HT-29 (cell line): ENCODE measurements at places on chromosomes 6 and 20. TPM values are rescaled to one million over a fixed set of nuclear protein-coding genes. Genes with fewer than 3 reads are reported as not detected.

GRCh38 chr6:48713612-48714011, 602.6 kb upstream of the PTCHD4 start:
- no peak for DNase-seq

- DNase-seq: no peak
Measured at GRCh38 chr20:58694241-58695083, 1.9 kb downstream of the NPEPL1 start.

DNA sequence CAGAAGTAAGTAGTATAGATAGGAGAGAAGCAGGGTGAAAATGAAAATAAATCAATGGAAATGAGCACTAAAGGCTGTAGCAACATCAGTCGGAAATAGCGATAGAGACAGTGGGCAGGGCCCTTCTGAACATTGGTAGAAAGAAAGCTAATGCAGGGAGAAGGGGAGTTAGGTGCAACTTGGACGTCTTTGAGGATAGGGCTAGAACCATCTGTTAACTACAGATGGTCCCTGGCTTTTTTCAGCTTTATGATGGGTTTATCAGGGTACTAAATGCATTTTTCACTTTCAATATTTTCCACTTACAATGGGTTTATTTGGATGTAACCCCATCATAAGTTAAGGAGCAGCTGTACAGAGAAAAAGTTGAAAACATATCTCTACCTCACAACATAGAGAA, 72.8 kb upstream of the CNR1 start:
- no peak for DNase-seq

DNA sequence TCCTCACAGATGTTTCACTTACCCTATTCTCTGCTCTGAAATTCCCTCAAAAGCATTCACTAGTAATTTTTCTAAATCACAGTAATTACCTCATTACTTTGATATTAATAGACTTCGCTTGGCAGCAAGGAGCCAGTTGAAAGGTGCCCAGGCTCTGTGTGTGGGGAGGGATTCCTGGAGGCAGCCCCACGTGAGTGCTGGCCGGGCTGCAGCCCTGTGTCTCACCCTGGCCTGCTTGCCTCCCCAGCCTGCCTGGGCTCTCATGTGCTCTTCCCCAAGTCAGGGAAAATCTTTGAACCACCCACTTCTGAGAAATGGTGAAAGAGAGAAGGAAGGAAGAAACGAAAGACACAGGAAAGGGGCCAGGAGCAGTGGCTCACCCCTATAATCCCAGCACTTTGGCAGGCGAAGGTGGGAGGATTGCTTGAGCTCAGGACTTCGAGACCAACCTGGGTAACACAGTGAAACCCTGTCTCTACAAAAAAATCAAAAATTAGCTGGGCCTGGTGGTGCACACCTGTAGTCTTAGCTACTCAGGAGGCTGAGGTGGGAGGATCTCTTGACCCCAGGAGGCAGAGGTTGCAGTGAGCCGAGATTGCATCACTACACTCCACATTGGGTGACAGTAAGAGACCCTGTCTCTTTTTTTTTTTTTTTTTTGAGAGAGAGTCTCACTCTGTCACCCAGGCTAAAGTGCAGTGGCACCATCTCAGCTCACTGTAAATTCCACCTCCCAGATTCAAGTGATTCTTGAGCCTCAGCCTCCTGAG, 20.0 kb upstream of the SNTA1 start:
- no peak for DNase-seq

BMP6 gene
- total RNA-seq: not detected in 2 replicates

GRCh38 chr6:16049168-16049567, 79.7 kb upstream of the MYLIP start:
- no peak for DNase-seq

KCNK5 gene
- 31.8 and 35.3 TPM in 2 replicates for total RNA-seq

DNA sequence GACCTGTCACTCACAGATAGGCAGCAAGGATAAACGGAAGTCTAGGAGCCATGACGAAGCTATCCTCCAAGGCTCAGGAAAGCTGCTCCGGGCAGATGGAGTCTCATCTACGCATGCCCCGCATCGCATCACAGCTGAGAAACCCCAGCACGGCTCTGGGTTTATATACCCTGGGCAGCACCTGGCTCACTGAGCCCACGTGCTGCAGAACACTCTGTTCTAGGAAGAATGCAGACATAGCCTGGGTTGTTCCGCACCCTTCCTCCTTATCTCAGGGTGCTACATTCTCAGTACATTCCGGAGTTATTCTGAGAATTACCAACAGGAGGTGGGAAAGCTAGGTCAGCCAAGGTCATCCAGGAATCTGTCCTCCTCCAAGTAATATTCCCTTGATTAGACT, 260.4 kb downstream of the CBLN4 start:
- DNase-seq: no peak

- peak; percentile 87 for DNase-seq
Measured at GRCh38 chr6:31877651-31878161, 1.1 kb downstream of the SLC44A4 start.

LPA gene
- not detected in 2 replicates for total RNA-seq

- DNase-seq: no peak
Measured at GRCh38 chr6:138550346-138550767, 51.1 kb upstream of the NHSL1 start.

GRCh38 chr20:33450867-33451266, 7.3 kb upstream of the SNTA1 start:
- DNase-seq: peak; percentile 38

ATP6V1G2 gene
- total RNA-seq: not detected in 2 replicates

DNA sequence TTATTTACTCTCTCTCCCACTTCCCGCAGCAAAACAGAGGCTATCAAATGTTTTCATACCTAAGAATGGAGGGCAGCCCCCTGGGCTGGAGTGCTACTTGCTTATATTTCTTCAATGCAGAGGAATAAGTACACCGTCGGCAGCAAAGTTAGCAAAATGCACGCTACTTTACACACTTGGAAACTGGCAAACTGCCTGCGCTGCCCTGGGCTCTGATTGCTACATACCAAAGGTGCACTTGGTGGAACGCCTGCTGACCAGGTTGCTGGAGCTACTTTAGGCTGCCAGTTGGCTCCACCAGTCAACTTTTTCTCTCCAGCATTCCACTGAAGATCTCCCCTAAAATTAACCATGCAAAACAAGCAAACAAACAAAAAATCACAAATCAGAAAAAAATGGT, 62.4 kb downstream of the PRSS35 start:
- no peak for DNase-seq

- no peak for DNase-seq
Measured at GRCh38 chr20:15446373-15446772, 1109.0 kb upstream of the FLRT3 start.

HCRTR2 gene
- not detected in 2 replicates for total RNA-seq

ME1 gene
- total RNA-seq: 8.9 and 10.5 TPM in 2 replicates

OXT gene
- not detected in 2 replicates for total RNA-seq

CALHM4 gene
- total RNA-seq: not detected in 2 replicates

DNA sequence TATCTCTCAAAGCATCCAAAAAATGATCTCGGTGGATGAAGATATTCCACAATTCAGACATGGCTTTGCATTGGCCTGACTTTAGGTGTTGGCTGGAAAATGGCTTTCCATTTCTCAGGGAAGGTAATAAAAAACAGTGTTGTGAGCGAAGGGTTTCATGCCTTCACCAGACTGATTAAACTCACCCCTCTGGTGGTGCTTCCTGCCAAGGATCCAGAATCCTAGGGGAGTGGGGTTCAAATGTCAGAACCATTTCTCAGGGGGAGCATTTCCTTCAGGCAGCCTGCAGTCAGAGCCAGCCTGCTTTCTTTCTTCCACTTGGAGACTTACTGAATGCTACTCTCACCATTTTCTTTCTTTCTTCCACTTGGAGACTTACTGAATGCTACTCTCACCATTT, 45.7 kb upstream of the SMIM28 start:
- DNase-seq: no peak

DNA sequence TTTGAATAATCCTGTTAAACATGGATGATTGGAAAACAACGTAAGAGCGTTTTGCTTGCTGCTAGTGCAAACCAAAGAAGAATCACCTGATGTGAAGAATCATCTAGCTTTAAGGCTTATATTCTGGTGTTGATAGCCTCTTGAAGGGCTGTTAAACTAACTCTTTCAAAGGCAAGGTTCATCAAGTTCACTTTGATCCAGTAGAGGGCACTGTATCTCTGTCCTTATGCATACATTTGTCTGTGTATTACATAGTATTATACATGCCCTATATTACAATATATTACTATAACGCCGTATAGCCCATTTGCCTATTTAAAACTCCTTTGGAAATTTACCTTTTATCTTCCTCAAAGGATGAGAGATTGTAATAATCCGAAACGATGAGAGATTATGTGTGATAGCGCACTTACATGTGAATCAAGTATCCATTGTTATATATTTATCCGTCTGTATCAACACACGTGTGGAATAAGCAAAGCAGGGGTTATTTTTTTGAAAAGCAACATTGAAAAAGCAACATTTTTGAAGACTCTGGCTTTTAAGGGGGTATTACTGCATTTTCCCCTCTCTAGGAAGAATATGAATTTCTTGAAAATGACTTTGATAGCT, 50.8 kb upstream of the NRN1 start:
- DNase-seq: peak; percentile 77

DNA sequence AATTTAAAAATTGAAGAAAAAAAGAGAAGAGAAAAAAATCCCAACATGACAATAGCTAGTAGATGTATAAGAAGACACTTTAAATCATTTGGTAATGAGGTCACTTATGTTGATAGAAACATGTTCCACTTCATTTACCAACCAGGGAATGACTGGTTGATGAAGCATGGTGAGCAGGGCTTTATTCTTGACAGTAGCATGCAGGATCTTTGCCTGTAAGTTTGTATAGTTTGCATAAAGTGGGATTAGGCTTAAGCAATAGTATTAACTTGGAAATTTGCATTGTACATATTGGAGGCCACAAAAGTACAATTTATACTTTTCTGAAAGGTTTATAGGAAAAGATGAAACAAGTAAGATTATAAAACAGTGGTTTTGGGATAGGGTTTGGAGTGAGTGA, 67.0 kb downstream of the NOX3 start:
- DNase-seq: no peak

DNA sequence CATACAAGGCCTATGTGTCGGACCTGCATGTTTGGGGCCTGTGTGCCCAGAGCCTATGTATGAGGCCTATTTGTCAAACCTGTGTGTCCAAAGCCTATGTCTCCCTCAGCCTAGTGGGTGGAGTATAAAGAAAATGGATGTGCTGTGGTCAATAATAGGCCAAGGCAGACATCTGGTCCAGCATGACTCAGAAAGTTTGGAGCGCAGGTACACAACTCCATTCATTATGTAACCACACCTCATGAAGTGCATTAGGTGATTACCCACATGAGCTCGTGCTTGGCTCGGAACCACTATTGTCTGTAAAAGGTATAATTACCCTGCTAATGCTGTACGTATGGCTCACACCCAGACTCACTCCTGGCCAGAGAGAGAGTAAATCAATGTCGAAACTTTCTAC, 302.4 kb upstream of the POU3F2 start:
- no peak for DNase-seq

BPIFB6 gene
- not detected in 2 replicates for total RNA-seq

CNKSR3 gene
- 0.48 and 0.73 TPM in 2 replicates for total RNA-seq

SYNDIG1 gene
- not detected in 2 replicates for total RNA-seq

- DNase-seq: peak; percentile 42
Measured at GRCh38 chr6:133609415-133610226, 279.3 kb upstream of the TCF21 start.

DNA sequence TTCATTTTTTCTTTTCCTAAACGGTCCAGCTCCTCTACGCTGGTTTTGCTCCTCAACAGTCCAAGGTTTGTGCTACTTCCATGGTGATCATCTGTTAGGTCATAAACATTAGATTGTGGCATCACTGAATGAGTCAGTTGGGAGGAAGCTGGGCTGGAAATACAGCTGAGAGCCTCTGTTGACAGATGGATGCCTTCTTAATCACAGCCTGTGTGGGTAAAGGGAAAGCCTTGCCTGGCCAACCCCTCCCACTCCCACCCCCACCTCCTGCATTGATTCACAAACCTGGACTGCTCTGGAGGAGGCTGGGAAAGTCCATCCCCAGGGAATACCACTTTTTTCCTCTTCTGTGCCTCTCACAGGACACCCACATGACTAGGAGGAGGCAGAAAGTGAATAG, 180.6 kb upstream of the CCN2 start:
- peak; percentile 61 for DNase-seq

DNA sequence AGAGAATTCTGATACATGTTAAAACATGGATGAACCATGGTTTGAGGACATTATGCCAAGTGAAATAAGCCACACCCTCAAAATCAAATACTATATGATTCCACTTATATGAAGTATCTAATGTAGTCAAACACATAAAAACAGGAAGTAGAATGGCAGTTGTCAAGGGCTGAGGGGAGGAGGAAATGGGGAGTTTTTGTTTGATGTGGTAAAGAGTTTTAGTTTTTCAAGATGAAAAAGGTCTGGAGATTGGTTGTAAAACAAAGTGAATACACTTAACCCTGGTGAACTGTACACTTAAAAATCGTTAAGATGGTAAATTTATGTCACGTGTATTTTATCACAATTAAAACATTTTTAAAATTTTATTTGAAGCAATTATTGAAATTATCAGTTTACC, 127.4 kb upstream of the GRIK2 start:
- peak; percentile 7 for DNase-seq

DNA sequence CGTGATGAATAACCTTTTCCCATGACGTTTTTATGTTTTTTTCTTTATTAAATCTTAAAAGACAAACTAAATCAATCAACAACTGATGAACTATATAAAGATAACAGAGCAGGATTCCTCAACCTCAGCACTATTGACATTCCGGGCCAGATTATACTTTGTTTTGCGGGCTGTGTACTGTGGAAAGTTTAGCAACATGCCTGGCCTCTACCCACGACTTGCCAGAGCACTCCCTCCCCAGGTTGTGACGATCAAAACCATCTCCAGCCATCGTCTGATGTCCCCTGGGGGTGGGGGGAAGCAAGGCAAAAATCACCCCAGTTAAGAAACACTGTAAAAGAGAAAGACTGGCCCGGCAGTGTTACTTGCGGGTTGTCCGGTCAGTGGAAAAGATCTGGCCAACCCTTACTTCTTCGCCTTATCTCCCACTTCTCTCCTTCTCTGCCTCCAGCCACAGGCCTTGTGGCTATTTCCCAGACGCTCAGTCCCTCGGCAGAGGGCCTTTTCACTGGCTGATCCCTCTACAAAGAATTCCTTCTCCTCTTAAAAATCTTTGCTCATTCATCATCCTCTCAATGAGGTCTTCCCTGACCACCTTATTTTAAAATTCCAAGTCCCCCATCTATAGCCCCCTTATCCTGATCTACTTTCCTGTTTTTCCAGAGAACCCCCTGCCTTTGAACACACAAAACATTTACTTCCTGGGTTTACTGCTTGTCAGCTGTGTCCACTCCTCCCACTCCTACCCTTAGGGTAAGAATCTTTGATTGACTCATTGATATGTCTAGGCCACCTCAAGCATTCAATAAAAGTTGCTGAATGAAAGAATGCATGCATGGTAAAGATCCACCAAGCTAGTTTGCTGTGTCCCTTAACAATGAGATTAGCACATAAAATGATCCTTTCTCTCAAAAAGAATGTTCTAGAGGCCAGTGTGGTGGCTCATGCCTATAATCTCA, 14.7 kb upstream of the RAB22A start:
- no peak for DNase-seq

- peak; percentile 3 for DNase-seq
Measured at GRCh38 chr6:138157986-138158638, 3.6 kb upstream of the ARFGEF3 start.
